ENCODE measurements at places on chromosomes 13 and 19.

GRCh38 chr19:28509079-28509895, 703.7 kb downstream of the UQCRFS1 start:
- DNase-seq, result no peak

- no peak for DNase-seq
Measured at GRCh38 chr13:107211073-107211472, 643.1 kb upstream of the ARGLU1 start.

DNA sequence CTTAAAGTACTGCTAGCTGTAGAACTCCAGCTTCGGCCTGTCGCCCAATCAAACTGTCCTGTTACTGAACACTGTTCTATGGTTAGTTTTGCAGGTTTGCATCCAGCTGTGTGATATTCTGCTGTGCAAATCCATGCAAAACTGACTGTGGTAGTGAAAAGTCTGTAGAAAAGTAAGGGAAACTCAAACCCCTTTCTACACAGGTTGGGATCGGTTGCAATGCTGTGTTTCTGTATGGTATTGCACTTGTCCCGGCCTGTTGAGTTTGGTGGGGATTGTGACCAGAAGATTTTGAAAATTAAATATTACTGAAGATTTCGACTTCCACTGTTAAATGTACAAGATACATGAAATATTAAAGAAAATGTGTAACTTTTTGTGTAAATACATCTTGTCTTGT, 3.6 kb downstream of the MIR17HG start:
- no peak for DNase-seq

DNA sequence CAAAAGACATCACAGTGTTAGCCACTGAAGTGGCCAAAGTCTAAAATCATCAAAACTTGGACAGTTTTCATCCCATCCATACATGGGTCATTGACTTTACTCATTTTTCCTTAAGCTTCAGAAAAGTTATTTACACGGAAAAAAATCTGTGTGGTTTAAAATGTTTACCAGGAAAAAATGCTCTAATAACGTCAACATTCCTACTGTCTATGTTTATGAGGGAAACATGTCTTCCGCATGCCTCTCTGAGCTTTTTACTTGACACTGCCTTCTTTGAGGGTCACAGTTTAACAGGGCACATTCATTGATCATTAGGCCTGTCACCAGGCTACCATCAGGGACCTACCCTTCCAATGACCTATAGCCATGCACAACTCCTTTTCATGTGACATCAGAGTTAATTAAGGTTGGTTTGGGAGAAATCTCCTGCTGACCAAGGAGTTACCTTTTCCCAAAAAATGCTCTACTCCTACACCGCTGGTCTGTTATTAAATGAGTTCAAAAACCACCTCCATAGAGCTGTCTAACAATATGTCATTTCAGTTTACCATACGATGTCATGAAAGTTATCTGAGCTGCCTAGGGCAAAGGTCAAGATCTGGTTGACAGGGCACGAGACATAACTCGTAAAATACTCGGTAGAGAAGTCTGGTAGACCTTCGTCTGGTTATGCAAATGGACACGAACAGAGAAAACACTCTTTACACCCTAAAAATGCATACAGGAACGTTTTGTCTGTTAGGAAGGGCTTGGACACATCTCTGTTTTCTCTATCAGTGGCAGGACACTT, 17.8 kb downstream of the FLT1 start:
- no peak for DNase-seq

DNA sequence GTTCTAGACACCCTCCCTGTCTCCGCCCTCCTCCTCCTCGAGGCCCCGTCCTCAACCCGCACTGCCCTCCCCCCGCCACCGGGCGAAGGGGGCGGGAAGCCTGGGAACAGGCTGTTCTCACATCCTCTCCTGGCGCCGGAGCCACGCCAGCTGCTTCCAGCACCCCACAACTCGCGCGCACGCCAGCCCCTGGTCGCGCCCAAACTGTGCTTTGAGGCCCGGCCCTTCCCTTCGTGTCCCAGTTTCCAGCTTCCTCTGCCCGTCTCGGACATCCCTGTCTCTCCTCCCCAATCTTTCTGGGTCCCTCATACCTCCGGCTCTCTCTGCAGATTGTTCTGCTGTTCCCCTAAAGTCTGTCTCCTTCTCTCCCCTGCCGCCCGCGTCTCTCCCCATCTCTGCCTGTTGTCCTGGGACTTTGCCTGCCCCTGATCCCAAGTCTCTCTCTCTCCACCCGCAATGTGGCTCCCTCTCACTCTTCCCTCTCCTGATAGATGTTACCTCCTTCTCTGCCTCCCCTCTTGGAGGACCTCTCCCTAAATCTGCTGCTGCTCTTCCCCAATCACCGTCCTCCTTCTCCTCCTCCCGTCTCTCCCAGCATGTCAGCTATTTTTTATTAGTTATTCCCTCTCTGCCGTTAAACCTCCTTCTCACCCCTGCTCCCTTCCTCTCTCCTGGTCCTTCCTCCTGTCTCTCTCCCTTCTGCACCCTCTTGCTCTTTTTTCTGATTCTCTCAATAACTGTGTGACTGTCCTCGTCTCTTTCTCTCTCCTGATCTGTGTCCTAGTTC, 14.2 kb downstream of the DPF1 start:
- DNase-seq, result no peak

DNA sequence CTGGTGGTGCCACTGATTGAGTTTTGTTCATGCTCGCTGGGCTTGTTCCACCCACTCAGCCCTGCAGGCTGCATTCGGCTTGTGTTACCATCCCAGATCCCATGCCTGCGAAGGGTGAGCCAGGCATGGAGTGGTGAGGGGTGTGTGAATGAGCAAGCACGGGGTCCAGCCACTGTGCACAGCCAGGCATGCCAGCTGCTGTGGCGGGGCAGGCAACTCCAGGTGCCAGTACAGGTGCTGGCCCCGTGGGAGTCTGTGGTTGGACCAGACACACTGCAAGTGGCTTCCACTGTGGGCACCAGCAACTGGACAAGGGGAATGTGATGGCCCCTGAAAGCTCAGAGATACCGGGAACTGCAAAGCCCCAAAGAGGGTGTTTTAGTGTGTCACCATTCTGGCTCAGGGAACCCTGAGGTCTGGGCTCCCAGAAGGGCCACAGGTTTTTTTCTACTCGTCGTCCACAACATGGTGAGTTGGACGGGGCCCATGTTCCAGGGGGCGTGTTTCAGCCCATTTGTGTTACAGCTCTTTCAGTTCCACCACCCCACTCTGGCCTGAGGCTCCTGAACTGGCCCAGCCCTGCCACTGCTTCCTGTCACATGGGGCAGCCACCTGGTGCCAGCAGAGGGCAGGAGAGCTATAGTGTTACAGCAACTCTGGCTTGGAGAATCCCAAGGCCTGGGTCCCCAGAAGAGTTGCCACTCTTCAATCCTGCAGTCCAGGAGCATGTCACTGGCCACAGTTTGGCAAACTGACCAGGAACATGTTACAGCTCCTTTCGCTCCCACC, 217.0 kb upstream of the OBI1 start:
- DNase-seq, result no peak

DNA sequence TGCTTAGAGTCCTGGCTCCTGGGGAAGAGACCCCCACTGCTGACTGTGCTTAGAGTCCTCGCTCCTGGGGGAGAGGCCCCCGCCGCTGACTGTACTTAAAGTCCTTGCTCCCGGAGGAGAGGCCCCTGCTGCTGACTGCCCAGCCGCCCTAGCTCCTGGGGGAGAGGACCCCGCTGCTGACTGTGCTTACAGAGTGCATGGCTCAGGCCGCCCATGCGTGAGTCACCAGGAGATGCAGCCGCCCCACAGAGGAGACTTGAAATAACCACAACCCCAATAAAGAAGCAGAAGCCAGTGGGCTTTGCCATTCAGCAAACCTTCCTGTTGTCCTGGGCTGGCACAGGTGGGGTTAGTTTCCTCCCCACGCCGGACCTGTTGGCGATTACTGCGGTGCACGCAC, 79.2 kb upstream of the C13orf46 start:
- no peak for DNase-seq

- no peak for DNase-seq
Measured at GRCh38 chr19:38707512-38708114, 36.7 kb downstream of the CAPN12 start.

DNA sequence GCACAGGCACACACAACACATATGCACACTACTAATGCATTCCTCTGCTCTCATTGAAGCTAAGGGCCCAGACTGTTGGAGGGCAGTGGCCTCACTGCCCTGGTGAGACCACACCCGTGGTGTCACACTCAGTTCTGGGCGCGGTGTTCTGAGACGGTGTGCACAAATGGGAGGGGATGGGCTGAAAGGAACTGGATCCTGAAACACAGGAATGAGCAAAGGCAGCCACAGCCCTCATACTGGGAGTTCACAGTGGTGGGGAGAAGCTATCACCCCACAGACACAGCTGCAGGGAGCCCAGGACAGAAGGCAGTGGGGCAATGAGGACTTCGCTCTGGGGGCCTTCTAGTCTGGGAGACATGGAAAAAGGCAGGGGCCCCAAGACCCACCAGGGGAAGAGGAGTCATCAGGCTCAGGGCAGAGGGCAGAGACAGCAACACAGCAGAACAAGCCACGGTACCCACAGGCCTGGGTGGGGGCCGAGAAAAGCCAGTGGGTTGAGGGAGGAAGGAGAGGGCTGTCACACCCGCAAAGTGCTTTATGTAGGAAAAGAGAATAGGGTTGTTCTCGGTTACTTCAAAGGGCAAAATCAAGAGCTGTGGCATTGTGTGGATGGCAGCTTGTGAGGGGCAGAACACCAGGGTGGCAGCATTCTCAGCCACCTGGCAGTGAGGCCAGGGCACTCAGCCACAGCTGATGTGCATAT, 75.4 kb upstream of the GPR183 start:
- DNase-seq, result no peak

DNA sequence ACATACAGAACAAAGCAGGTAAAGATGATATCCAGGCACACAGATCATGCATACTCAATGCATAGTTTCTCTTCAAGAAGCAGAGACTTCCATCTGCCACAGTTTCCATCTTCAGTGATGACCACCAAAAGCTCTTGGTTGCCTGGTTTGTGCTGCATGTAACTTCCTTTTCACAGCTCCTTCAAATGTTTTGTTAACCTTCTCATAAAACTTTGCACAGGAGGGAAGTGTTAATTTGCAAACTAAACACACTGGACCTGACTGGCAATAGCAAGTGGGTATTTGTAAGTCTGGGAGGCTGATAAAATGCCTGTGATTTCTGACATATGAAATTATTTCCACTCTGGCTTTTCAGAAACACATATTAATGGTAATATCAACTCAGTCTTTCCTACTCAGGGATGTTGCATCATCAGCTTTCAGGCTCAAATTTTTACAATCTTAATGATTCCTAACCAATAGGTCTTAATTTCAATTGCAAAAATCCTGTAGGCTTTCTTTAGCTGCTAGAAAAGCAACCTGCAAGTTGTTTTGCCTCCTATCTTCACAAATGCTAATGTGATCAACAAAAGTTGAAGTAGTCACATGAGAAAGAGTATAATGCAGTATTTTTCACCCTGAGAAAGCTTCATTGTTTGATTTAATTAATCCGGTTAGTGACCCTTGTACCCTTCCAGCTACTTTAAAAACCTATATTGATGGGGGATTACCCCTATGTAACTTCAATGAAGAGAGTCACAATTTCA, 575.6 kb downstream of the DIAPH3 start:
- DNase-seq, result no peak

DNA sequence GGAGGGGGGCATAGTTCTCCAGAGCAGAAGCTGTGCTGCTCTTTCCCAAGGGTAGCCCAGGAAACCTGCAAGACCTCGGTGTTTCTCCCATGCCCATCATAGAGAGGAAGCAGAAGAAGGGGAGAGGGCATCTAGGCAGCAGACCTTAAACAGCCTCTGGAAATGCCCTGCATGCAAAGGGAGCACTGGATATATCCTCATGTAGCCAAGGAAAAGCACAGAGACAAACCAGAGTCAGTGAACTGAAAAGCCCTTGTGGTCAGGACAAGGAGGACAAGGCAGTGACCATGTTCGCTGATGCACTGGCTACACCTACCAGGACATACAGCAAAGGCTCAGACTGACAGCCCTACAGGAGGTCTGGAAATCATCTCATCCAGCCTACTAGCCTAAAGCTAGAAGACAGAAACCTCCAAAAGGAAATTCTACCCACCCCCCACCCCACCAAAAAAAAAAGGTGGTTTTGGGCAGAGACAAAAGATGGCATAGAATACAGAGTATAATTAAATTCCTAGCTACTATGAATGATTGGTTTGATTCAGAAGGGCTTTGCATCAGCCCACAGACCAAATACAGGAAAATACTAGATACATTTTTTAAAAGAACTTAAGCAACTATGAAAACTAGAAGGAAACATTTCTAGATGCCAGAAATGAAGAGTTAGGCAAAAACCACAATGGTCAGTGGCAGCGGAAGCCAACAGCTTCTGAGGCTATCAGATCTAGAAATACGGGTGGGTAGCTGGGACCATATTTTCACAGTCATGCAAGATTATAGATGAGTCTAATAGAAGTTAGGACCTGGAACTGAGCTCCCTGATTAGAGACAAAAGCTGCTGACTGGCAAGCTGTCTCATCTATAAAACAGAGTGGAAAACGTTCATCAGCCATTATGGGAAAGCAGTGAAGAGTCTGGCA, 4.4 kb upstream of the TBC1D4 start:
- no peak for DNase-seq

DNA sequence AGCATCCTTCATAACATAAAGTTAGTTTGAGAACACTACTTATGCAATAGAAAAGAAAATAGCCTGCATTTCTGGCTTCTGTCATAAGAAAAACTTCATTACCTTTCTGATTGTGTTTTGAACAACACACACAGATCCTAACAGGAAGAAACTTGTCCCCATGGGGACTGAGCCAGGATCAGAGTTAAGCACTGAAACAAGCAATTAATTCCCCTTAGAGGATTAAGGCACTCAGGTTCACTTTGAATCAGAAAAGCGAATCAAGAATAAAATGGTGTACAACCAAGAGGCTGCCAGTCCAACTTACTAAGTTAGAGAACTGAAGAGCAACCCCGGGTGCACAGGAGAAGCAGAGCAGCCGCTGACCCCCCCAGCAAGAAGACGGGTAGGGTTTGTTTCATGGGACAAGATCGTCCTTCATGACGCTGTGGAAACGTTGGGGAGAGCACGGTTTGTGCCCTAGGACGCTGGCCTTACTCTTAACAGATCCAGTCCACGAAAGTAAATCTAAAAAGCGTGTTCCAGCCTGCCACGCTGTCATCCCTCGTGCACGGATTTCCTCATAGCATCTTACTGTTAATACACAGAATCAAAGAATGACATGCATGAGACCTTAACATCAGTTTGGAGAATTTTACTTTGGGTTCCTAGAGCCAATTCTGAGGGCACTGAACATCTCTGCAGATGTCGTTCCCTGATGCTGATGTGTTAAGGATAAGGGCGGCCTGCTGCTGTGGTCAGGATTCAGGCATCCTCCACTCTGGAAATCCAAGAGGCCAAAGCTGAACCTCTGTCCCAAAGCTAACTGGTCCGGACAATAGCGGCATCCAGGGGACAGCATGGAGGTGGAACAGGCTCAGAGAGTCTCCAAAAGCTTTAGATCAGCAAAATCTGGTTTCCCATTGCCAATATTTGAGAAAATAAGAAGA, 46.4 kb downstream of the GGACT start:
- no peak for DNase-seq

DNA sequence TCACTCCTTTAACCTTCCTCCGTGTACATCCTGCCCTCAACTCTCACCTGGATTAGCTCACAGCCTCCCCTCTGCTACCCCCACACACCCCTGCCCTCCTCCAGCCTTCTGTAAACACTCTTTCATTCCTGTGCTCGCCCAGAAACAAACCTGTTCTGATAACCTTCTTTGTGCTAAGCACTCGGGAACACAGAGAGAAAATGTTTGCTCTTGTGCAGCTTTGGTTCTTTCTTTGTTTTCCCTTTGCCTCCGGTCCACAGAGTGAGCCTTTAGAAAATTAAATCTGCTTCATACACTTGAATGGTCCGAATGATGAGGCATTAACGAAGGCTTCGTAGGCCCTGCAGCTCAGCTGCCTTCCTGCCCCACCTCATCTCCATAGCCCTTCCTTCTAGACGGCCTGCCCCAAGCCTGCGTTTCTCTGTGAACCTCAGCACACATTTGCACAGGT, 6.6 kb upstream of the ZDHHC20 start:
- no peak for DNase-seq
